Mesenchymal stem cell (in vitro differentiated cells and primary cell): ENCODE measurements at places on chromosomes 6 and 20.

DNA sequence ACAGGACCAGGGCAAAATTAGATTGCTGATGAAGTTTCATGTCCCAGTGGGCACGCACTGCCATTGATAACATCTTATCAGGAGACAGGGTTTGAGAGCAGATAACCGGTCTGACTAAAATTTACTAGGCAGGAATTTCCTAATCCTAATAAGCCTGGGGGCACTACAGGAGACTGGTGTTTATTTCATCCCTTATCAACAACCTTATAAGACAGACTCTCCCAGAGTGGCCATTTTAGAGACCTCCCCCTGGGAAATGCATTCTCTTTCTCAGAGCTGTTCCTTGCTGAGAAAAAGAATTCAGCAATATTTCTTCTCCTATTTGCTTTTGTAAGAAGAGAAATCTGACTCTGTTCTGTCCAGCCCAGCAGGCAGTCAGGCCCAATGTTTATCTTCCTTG lies 423.4 kb upstream of the IMPG1 start:
- DNase-seq = no peak

DNA sequence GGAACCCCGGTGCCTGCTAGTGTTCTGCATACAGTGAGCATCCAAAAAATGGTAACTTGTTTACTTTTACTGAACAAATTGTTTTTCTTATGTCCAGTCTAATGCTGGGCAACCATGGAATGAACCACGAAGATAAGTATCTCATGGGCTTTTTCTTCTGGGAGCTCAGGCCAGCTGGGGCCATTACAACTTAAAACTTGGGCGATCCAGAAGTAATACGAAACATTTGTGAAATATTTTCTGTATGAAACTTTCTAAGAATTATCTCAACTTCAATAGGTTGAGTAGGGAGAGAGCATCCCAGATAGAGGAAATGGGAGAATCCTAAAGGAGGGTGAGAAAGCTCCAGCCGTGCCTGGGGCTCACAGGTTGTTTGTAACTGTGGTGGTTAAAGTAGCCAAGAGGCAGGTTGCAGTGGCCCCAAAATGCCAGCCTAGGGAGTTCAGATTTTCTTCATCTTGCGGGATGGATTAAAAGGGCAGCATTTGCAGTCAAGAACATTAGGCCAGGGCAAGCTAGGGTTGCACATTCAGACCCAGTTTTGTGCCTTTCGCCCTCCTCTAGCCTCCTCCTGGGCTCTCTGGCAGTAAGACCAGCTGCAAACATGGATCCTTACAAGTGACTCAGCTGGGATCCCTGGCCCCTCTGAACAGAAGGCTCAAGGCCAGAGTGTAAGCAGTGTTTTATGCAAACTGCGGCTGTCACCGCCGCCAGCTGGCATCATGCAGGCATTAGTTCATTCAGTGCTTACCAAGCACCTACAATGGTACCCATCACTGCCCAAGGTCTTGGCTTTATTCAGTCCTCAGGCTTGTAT lies 41.5 kb downstream of the ELMO2 start:
- DNase-seq = peak; percentile 12

DNA sequence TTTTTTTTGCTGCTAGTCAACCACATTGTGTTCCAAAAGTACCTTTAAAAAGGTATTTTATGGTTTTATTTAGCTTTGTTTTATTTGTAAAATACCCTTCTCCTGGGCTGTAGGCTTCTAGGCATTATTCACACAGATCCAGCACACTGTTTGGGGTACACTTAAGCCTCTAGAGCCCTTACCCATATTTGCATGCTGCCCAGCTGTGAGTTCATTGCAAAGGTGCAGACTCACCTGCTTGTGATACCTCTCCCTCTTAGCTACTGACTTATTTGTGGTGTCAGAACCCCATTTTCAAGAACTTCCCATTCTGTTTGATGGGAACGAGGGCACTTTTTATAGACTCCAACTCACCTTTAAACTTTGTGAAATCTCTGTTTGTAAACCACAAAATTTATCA lies 69.8 kb downstream of the RIN2 start:
- no peak for DNase-seq

DNA sequence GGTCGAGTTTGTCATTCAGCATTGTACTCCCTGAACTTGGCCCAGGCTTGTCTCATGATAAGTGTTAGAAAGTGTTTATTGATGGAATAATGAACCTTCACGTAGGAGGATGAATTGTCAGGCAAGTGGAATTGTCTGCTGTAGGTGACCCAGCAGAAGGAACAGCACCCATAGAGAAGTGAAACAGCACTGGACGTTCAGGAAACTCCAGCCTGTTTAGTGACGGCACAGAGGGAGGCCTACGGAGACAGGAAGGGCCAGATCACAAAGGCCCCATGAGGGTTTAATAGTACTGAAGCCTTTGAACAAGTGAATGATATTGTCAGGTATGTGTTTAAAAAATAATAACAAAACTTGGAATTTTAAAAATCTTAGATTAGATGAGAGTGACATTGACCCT lies 2.9 kb downstream of the STX11 start:
- no peak for DNase-seq

DNA sequence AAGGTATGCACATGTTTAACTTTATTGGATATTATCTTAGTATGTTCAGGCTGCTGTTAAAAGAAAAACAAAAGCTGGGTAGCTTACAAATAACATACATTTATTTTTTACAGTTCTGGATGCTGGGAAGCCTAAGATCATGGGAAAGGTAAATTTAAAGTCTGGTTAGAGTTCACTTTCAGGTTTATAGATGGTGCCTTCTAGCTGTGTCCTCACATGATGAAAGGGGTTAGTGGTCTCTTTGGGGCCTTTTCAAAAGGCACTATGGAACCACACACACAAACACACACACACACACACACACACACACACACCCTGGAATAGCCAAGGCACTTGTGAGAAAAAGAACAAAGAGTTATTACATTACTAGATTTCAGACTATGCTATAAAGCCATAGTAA lies 805.8 kb upstream of the GJE1 start:
- DNase-seq = no peak

- no peak for DNase-seq
Observed at GRCh38 chr6:135887069-135887468, 35.6 kb downstream of the PDE7B start.

DNA sequence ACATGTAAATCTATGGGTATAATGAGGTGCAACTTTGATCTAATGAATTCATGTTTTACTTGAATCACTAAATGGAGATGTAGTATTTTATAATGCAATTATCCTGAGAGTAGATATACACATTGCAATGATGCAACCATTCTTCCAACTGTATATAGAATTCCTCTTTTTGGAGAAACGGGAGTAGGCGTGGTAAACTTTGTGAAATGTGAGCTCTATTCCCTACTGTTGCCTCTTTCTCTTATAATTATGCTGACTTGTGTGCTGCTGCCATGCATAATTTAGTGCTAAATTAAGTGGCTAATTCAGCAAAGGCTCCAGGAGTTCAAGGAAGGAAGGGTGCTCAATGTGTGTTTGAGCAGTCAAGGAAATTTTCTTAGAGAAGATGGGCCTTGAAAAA lies 116.6 kb upstream of the SLC35B3 start:
- no peak for DNase-seq

DNA sequence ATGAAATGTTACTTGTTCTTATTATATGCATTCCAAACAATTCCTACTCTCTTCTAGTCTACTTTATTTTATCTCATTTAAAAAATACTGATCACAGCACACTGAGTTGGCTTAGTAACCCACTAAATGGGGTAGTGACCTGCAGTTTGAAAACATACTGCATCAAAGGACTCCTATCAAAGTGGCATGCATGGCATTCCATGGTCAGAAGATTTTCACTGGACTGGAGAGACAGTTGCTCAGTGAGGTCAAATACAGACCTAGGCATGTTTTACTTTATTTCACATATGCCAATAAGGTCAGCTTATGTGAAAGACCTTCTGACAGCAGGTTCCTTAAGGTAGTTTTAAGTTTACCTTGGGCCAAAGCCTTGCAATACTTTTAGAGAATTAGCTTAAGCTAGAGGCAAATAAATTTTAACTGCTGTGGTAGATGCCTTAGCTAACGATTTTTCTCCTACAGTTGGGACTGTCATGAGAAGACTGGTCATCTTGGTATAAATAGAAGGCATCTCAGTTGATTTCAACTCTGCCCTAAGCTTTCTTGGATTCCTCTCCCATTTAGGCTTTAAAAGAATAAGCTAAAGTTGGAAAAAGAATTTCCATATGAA lies 35.1 kb downstream of the TPD52L1 start:
- DNase-seq = no peak

- DNase-seq = no peak
Observed at GRCh38 chr6:14953836-14954235, 292.0 kb upstream of the JARID2 start.

- DNase-seq = peak; percentile 28
Observed at GRCh38 chr6:4670824-4671409, 105.3 kb upstream of the CDYL start.

GRCh38 chr20:18279242-18279641 lies 9.1 kb upstream of the ZNF133 start:
- DNase-seq = no peak

GRCh38 chr6:132190815-132191175 lies 210.5 kb downstream of the MOXD1 start:
- peak; percentile 61 for DNase-seq

GRCh38 chr6:77688649-77689048 lies 35.8 kb downstream of the MEI4 start:
- DNase-seq = no peak

GRCh38 chr6:33772902-33773472 lies 15.9 kb downstream of the LEMD2 start:
- no peak for DNase-seq

DNA sequence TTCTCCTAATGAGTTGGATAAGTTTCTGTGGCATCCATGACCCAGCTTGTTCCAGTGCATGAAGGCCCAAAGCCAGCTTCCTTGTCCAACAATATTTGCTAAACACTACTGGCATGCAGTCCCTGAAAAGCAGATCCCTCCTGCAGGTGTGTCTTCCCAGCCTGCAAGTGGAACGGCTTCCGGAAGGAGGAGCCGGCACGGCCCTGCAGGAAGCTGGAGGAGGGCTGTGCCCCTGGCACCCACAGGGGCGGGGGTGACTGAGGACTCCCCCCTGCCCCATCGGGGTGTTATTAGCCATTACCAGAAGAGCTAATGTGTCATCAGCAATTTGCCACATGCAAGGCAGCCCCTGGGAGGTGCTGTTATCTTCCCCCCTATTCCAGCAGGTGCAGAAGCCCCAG lies 27.4 kb downstream of the NPEPL1 start:
- no peak for DNase-seq

GRCh38 chr20:48171626-48172356 lies 386.5 kb upstream of the SULF2 start:
- no peak for DNase-seq

GRCh38 chr6:138546733-138547185 lies 47.5 kb upstream of the NHSL1 start:
- peak; percentile 42 for DNase-seq

GRCh38 chr6:155882527-155883333 lies 427.1 kb upstream of the NOX3 start:
- DNase-seq = peak; percentile 70

- no peak for DNase-seq
Observed at GRCh38 chr20:49540687-49541435, 27.1 kb downstream of the PTGIS start.

DNA sequence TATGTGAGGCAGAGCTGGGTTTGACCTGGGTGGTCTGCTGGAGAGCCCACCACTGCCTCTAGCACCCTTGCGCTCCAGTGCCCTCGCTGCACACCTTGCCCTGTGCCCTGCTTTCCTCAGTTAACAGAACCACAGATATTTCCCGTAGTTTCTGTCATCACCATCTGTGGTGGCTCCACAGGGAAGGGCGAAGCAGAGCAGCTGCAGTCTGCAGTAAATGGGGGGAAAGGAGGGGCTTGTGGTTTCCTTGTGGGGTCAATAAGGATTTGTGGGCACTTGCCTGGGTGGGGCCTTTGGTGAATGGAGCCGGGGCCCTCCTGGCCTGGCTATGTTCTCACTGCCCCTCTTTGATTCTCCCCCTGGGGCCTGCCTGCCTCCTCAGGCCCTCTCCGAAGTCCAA lies 21.2 kb upstream of the CCDC167 start:
- no peak for DNase-seq

DNA sequence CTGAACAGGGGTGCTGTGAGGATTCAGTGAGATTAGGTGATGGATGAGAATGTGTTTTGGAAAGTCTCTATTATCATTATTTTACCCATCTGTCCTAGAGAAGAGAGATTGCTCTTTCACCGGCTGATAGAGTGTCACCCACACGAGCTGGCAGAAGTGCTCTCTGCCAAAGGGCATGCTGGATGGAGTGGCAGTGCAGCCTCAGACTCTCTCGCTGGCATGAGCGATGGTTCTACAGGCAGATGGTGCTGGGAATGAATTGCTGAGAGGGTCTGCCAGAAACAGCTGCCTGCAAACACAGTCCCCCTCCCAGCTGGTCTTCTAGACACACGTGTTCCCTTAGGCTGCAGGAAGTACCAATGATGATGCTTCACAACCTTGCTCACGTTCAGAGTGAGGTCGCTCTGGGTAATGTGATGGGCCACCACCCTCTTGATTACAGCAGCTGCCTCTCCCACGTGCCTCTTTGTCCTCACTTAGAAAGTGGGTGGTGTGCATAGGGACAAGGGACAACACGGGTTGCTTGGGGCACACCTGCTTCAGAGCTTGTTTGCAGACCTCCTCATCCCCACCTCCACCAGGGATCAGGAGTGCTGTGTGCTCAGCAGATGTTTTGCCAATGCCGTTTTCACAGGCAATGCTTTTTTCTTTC lies 84.7 kb downstream of the FOXA2 start:
- no peak for DNase-seq

- DNase-seq = no peak
Observed at GRCh38 chr6:1870932-1871331, 261.2 kb downstream of the FOXC1 start.

GRCh38 chr6:74284284-74284683 lies 588.3 kb downstream of the CD109 start:
- DNase-seq = no peak

GRCh38 chr20:47466213-47466612 lies 35.5 kb upstream of the NCOA3 start:
- no peak for DNase-seq

DNA sequence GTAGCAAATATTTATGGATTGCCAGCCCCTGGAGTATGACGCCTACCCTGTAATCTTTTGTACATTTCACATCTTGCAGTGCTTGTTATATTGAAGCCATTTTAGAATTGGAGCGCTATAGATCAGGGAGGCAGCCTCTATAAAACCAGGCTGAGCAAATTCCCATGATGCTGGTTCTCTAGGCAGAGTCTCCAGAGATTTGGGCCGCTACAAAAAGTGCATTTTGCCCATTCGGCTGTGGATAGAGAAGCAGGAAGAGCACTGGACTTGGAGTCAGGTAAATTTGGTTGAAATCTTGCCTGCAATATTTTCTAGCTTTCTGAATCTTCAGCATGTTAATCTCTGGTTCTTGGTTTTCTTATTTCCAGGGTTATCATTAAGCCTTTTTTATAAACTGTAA lies 2.0 kb downstream of the YWHAB start:
- DNase-seq = no peak

DNA sequence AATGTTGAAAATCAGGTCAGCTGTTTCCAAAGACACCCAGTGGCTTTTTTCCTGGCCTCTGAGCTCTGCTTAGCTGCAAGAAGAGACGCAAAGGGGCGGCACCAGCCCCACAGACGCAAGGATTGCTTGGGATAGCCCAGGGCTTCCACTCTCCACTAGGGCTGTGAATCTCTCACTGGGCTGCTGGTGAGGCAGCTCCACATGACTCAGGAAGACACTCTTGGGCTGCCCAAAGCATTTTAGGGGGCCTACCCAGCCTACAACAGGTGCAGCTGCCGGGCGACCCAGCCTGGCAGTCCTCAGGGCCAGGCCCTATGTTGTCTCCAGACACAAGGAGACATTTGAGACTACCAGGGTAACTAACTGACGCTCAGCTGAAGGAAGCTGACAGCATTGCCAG lies 59.8 kb downstream of the FAM50B start:
- DNase-seq = no peak
